Right ventricle myocardium superior (tissue), 1 donor: ENCODE measurements at places on chromosomes 13 and 19.

DNA sequence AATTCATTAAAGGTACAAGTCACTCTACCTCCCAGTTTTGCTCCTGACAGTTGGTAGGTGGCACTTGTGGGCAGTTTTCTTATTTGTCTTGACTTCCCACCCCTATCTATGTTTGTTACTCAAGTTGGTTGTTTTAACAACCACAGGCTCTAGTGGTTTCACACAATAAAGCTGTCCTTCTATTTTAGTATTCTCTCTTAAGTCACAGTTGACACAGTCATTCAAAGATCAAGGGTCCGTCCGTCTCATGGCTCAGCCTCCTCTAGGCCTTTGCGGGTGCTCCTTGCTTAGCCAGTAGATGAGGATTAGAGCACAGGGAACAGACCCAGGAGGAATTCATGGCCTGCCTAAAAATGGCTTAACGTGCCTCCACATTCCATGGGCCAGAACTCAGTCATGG is 573.7 kb downstream of the IRS2 start:
- DNase-seq: no peak

- DNase-seq: peak; percentile 79
Observed at GRCh38 chr19:17138937-17139598, 63.5 kb downstream of the MYO9B start.

- DNase-seq: no peak
Observed at GRCh38 chr13:53100394-53101063, 71.9 kb downstream of the OLFM4 start.

- no peak for DNase-seq
Observed at GRCh38 chr19:738509-739128, 12.3 kb upstream of the MISP start.

DNA sequence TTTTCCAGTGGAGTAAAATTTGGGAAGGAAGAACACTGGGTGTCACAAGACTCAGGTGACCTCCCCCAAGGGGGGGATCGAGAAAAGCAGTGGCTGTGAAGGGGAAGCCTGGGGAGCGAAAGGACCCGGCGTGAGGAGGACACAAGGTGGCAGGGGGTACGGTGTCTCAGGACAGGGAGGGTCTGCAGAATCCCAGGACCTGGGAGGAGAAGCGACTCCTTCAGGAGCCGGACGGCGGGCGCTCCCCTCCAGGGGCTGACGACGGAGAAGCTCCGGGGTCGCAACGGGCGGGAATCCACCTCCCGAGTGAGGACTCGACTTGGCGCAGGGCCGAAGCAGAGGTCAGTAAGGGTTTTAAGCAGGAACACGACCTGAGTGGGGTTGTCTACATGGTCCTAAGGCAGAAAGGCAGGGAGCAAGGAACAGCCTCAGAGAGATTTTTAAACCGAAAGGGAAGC is 529 bp downstream of the ZNF836 start:
- peak; percentile 56 for DNase-seq

DNA sequence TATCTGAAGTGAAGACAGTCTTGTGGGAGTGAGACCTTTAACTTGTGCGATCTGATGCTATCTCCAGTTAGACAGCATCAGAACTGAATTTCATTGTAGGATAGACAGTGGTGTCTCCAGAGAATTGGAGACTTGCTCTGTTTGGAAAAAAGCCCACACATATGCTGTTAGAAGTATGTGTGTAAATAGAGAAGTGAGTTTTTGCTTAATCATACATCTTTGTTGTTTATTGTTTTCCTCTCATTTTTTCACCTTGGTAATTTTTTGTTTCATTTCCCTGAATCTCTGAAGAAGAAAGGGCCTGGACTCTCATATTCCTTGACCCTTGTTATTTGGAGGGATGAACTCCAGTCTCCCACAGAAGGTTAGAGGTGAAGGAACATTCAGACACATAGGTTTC is 21.8 kb downstream of the FPR3 start:
- no peak for DNase-seq

DNA sequence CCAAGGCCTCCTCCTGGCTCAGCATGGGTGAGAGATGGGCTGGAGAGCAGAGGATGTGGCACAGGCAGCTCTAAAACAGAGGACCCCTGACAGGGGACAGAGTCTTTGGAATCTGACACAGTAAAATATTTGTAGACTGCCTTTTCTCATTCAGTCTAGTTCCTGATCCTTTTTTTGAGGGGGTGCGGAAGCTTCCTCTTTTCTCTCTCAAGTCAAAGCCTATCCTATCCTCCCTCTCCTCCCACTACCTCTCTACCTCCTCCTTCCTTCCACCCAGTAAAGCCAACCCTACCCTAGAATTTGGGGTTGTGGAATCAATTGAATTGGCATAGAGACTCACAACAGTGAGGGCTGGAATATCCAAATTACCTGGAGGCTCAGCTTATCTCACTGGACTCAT is 82.0 kb downstream of the TEX26 start:
- no peak for DNase-seq

- no peak for DNase-seq
Observed at GRCh38 chr13:48216204-48216711, 16.7 kb upstream of the ITM2B start.
